ENCODE measurements at places on chromosomes 7 and 10.

DNA sequence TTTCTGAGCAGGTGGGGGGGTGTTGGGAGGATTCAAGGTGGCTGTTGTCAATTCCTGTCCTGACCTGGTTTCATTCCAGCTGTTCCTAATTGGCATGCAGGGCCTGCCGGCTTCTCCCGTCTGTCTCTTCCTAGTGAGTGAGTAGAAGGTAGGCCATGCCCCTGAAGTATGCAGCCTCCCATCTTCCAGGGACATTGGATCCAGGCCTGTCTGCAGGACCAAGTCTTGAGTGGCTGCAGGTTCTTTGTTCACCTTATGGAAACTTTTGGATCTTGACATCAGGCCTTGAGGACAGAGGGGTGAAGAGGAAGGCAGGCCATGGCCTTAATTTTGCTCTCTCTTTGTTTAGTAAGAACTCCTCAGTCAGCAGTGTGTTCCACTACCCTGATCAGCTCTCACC is 131.8 kb downstream of the SH2D4B start:
- no peak for ATAC-seq

DNA sequence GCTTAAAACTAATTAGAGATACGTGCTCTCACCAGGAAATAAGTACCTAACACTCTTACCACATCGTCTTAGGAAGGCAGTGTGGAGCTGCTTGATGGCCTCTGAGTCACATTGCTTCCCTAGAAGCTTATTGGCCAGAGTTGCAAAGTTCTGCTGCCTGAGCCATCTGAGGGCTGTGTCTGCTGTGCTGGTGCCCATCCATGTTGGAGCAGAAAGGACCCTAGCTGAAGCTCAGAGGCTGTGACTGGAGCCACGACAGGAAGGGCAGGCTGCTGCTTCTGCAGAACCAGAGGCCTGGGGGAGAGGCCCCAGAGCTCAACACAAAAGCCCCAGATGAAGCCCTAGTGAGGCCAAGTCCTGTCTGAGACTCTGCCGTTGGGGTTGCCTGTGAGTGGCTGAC is 64.8 kb upstream of the IGFBP3 start:
- peak; percentile 82 for ATAC-seq

- no peak for ATAC-seq
These were observed 750.7 kb upstream of the SORCS1 start for GRCh38 chr10:107915215-107915610.

DNA sequence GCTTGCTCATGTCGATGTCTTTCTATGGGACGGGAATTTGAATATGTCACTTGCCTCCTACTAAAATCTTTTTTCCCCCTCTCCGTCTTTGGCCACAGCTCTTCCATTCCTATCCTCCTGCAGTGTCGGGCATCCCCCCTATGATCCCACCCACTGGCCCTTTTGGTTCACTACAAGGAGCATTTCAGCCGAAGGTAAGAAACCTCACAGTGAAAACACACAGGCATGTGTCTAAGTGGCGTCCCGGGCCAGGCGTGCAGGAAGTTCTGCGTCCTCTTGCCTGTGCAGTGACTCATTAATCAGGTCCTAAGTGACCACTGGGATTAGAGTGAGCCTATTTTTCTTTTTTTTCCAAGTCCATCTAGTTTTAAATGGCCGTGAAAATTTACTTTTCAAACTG is 360.5 kb upstream of the GALNT17 start:
- ATAC-seq, result no peak

DNA sequence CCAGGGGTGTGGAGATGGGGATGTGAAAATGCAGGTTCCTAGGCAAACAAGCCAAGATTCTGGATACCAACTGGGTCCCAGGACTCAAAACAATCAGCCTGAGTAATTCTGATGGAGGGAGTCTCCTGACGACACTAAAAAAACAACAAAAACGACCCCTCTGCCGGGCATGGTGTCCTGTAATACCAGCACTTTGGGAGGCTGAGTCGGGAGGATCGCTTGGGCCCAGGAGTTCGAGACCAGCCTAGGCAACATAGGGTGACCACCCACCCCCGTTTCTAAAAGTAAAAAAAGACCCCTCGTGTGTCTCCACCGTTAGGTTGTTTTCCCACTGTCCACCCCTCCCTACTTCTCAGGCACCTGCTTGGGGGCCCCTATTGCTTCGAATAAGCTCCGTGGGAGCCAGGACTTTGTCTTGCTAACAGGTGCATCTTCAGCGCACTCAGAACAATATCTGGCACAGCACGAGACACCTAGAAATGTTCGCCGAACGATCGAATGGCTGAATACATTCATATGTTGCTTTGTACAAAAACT is 743 bp upstream of the NRF1 start:
- ATAC-seq, result no peak

DNA sequence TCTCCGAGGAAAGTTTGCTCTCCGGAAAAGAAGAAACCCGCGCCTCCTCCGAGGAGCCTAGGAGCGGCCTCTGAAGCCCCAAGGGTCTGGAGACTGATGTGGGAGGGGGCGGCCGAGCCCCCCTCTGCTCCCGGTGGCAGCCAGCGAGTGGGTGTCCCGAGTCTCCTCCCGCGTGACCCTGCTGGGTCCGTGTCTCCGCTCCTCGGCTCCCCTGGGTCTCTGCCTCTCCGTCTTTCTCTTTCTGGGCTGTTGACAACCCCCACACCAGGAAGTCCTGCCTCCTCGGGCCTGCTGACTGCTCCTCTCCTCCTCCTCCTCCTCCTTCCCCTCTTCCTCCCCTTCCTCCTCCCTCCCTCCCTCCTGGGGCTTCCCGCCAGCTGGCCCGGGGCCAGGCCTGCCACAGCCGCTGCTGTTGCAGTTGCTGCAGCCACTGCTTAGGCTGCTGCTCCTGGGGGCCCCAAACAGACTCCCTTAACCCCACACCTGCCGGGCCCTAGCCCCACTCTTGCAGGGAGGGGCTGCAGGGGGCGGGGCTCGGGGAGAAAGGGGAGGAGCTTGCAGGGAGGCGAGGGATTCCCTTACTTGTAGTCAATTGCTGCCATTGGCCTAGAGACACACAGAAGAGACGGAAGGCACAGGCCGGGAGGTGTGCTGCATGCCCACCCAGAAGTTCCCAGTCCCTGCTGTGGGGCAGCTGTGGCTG is at the start of gene TSC22D4:
TSC22D4 (minus strand) TSS at position 257 of the 703 bp plus-strand sequence. CDS start 1,176 bp downstream, outside the sequence.
- ATAC-seq, result peak; percentile 84

DNA sequence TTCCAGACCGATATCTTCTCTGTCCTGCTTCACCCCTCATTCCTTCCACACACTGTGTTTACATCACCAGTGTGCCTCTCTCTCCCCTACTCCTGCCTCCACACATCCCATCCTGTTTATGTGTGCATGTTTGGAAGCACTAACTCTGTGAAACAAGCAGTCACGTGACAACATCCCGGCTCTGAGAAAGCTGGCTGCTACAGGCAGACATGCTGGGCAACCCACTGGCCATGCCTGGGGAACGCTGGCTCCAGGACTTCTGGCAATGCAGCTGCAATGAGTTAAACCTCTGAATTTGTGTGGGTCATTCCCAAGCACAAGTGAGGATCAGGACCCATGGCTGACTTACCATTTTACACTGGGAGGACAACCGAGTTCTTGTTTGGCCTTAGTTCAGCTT is 74.0 kb downstream of the WNT2 start:
- no peak for ATAC-seq

GRCh38 chr7:19294619-19295018 is 149.4 kb upstream of the FERD3L start:
- no peak for ATAC-seq
